Activated CD4-positive, alpha-beta T cell treated with anti-CD3 and anti-CD28 coated beads for 1 hour (primary cell): ENCODE measurements at places on chromosomes 5 and 9.

- no peak for DNase-seq
Measured at GRCh38 chr5:180135128-180135955, 63.8 kb upstream of the RNF130 start.

- DNase-seq, result no peak
Measured at GRCh38 chr9:36993933-36994764, 39.9 kb downstream of the PAX5 start.

- DNase-seq, result no peak
Measured at GRCh38 chr5:1054018-1054798, 45.6 kb downstream of the NKD2 start.

DNA sequence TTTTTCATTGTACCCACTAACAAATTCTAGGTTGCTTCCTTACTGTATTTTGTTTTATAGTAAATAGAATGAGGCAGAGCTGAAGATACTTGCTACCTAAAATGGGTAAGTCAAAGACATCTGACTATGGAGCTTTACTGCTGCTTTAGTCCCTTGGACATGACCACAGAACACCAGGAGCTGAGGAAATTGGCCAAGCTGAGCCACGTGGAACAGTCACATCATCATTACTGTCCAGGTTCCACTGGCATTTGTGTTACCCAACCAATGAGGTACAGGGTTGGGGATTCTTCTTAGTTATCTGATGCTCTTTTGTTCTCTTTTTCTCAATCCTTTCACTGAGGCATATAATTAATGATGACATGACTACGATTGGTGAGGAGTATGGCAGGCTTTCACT lies 47.1 kb downstream of the SSBP2 start:
- DNase-seq, result no peak

DNA sequence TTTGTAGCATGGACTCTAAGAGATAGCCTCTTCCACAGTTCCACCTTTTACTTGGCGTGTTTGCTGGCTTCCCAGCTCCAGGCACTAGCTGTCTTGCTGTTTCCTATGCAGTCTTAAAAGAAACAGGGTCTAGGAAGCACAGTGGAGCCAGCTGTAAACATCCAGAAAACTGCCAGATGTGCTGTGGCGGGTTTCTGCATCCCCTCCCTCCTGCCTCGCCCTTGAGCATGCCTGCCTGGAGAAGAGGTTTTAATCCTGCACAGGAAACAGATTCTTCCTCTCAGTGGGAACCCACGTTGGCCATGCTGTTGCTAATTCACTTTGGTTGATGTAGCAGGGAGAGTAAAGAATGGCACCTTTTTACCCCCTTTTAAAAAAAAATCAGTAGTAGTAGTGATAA lies 121.3 kb downstream of the RPS23 start:
- DNase-seq, result no peak

DNA sequence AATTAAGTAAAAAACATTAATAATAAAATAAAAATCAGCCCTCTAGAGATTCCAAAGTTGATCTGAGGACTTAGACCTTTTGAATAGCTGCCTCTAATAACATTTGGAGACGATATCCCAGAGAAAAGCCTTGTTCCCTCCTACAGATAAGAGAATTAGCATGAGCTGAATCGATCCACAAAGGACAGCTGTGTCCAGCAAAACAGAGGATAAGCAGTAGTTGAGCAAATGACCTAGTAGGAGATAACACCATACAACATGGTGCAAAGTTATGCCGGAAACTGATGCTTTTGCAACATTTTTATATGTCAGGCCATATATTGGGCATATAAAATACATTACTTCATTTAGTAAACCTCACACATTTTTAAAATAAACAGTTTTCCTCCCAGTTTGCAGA lies 212.2 kb upstream of the PRR16 start:
- DNase-seq, result no peak

DNA sequence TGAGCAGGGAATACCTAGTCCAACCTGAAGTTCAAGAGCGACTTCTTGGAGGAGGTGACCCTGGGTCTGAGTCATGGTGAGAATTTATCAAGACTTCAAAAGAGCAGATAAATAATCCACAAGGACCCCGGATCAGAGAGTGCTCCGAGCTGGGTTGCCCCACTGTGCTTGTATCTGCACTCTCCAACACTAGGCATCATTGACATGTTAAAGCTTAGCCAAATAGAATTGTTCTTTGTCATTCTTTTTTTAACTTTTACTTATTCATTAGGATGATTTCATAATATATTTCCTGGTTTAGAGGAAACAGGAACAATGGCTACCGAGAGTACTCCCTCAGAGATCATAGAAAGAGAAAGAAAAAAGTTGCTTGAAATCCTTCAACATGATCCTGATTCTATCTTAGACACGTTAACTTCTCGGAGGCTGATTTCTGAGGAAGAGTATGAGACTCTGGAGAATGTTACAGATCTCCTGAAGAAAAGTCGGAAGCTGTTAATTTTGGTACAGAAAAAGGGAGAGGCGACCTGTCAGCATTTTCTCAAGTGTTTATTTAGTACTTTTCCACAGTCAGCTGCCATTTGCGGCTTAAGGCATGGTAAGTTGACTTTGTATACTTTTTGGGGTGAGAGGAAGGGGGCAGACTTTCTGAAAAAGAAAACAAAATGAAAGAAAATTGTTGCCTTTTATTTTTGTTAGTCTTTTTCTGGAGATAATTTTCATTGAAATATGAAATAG lies at the start of gene CARD6:
CARD6 (plus strand) TSS at position 300 of the 738 bp plus-strand sequence; CDS start at position 316, 16 bp downstream.
- no peak for DNase-seq

DNA sequence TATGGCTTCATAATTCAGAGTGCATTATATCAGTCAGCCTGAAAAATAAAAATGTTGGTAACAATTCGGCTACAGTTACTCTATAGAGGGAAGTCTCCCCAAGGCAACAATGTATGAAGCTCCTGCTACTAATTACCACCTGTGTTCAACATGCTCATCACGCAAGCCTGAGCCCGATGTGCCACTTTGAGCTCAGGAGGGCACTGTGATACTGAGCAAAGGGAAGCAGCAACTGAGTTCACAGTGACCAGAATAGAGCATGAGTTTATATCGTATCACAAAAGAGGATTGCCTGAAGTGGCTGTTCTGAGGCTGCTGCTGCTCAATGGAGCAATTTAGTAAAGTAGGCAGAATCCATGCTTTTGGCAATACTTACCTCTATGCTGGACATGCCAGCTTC lies 202.0 kb upstream of the HAPLN1 start:
- DNase-seq, result no peak

GRCh38 chr5:6723122-6723815 lies 10.0 kb downstream of the TENT4A start:
- no peak for DNase-seq
